Neural progenitor cell (in vitro differentiated cells): ENCODE measurements at places on chromosomes 11 and 22.

- DNase-seq = no peak
These were observed 59.8 kb downstream of the PACSIN2 start for GRCh38 chr22:42955087-42955635.

- no peak for DNase-seq
These were observed 70.4 kb downstream of the LRRC32 start for GRCh38 chr11:76600124-76600655.

DNA sequence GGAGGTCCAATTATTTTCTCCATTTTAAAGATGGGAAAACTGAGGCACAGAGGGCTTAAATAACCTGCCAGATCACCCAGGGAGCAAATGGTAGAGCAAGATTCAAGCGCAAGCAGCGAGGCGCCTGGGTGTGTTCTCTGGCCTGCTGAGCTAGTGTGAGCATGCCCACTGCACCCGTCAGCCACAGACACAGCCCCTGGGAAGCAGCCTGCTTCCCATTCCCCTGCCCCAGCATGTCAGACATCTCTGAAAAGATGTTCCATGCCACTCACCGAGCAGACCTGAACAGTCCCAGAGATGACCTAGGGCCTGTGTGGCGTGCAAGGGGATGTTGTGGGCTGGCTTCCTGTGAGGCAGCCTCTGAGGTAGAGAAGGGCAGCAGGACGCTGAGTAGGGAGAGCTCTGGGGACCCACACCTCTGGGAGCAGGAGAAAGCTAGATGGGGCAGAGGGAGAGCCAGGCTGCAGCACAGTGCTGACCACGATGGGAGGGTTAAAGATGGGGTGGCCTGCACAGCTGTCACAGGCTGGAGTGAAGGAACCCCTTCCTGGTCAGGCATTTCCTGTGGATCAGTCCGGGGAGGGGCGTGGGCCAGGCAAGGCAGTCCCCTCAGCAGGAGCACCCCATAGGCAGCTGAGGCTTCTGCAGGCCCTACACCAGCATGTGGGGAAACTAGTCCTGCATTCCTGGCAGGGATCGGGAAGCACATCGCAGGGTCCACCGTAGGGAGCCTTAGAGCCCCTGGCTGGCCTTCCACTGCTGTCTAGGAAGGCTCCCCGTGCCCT, 101.4 kb downstream of the GALNT18 start:
- no peak for DNase-seq

DNA sequence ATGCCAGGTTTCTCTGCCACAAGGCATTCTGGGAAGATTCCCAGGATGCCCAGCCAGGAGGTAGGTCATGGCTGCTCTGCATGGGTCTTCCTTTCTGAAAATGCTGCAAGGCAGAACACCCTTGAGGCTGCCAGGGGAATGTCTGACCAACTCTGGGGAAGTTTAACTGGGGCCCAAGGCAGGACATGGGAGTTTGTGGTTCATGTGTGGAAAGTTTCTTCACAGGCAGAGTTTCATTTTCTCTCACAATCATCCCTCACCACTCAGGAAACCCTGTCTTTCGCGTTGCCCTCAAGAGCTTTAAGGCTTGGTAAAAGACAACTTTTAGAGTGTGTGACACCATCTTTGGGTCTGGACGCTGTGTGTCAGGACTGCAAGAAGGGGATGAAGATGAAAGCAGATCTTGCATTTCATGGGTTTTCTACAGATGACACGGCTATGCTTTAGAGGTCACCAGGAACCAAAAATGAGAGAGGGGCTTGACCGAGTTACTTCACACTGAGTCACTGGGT, 133.5 kb downstream of the CD44 start:
- DNase-seq = no peak

- no peak for DNase-seq
These were observed 11.6 kb upstream of the APOBEC3B start for GRCh38 chr22:38970551-38970950.

DNA sequence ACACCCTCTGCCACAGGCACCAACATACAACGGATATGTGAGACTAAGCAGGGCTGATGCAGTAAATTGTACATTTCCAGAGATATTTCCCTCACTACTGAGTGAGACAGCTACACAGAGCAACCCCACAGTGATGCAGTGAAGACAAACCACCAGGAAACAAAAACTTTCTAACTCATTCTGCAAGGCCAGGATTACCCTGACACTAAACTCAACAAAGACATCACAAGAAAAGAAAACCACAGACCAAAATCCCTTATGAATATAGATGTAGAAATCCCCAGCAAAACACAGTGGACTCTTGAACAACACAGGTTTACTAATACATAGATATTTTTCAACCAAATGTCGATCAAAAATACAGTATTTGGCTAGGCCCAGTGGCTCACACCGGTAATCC, 1.5 kb upstream of the SLC7A4 start:
- no peak for DNase-seq

DNA sequence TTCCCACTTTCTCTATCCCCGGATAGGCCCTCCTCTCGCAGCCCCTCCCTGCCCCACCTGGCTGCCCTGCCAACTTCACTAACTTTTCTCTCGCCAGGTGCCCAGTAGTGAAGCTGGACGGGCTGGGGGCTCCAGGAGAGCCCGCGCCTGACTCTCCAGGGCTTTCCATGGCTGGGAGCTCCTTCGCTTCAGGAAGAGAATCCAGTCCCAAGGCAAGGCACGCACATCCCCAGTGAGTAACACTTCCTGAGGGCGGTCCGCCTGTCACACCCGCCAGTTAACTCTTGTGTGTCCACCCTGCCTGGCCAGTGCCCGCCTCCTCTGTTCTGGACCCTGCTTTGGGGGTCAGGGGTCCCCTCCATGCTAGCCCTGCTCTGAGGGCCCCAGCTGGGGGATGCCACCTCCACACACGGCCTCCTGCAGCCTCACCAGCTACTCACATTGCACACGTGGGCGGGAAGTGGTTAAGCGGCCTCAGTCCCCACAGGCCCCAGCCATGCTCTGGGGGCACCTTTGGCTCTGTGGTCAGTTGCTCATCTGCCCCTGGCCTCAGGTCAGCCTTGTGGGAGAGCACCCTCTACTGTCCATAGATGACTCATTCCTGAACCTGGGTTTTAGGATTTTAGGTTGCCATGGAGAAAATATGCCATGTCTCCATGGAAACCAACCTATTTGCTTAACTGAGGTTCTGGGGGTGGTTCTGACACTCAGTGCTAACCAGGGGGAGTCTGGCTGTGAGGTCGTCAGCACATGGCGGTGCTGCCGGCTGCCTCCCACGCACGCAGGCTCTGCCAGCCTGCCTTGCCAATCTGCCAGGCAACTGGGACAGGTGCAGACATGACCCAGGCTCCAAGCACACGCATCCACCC, at the start of gene RIN1:
Gene RIN1, minus strand, starts transcription at position 201 of the 869 bp plus-strand sequence. Its CDS starts 32 bp downstream, at position 169.
- DNase-seq = peak; percentile 84

GRCh38 chr11:1569251-1569780, 2.8 kb downstream of the DUSP8 start:
- no peak for DNase-seq

DNA sequence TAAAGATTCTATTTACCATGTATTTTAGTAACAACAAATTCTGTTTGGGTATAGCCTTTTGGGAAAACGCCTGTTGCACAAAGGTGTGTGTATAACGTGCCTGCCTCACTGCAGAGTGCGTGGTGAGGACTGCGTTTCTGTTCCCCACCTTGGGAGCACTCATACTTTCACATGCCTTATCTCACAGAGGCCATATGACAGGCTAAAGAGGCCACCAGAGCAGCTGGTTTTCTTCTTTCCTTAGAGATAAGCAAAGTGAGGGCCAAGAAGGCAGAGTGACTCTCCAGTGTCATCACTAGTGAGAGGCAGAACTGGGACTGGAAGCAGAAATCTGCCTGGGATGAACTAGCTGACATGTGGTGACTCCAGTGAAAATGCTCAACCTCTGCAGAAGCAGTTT, 369.2 kb upstream of the NARS2 start:
- no peak for DNase-seq

GRCh38 chr22:32958001-32958400, 100.2 kb downstream of the SYN3 start:
- DNase-seq = peak; percentile 29

DNA sequence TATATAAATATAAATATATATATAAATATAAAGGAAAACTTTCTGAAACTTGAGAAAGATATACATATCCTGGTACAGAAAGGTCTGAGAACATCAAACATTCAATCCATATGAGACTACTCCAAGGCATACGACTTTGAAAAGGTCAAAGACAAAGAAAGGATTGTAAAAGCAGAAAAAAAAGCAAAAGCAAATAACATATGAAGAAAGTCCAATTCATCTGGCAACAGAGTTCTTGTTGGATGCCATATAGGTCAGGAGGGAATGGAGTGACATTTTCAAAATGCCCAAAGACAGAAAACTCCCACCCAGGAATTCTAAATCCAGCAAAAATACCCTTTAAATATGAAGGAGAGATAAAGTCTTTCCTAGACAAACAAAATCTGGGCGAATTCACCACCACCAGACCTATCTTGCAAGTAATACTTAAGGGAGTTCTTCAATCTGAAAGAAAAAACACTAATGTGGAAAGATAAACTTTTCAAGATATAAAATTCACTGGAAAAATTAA, 42.3 kb upstream of the MRPL17 start:
- DNase-seq = no peak

- DNase-seq = no peak
These were observed 23.6 kb upstream of the CDON start for GRCh38 chr11:126086248-126086647.

- peak; percentile 91 for DNase-seq
These were observed 39.7 kb upstream of the TH start for GRCh38 chr11:2211113-2211971.

GRCh38 chr11:39772525-39773137, 1686.8 kb downstream of the LRRC4C start:
- no peak for DNase-seq

DNA sequence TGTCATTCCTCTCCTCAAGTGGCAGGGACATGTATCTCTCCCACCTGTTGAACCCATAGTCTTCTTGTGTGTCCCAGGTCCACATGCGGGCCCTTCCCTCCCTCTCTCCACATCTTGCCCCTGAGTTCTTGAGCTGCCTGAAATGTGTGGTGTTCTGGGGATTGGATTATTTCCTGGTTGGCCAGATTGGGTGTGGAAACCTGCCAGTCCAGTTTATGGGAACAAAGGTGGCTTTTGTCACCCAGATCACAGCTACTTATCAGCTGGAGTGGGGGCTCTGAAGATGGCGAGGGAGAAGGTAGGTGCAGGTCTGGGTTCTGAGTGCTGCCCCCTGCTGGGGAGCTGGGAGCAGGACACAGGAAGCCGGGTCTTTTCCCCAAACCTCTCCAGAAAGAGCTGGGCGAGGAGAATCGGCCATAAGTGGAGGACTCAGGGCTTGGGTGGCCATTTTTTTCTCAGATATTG, 14.2 kb downstream of the DTX4 start:
- DNase-seq = peak; percentile 62

GRCh38 chr11:109023036-109023435, 358.2 kb downstream of the DDX10 start:
- DNase-seq = no peak

GRCh38 chr22:17046566-17047348, 38.0 kb upstream of the IL17RA start:
- no peak for DNase-seq

DNA sequence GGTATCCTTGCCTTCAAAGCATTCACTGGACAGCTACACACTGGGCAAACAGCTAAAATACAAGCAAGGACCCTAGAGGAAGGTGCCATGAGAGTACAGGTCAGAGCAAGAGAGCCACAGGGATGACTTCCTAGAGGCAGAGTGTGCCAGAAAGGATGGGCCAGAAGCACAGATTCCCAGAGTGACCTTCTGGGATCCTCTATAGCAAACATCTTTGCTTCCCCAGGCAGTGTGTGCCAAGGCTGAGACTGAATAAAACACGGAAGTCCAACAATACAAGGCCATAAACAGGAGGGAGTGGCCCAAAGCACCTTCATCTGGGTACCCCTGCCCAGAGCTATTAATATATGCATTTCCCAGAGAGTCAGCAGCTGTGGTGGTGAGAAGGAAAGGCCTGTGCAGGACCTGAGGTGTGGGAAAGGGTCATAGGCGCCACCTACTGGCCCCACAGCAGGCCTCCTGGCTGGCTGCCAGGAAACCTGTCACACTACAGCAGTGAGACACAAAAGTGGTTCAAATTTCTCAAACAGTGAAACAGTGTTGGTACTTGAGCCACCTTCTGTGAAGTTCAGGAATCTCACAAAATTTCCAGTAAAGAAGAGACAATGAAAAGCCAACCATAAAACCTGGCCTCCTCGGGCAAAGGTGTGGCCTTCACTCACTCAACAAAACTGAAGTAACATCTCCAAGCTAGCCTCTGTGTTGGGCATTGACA, 20.3 kb downstream of the CLPB start:
- peak; percentile 80 for DNase-seq

GRCh38 chr22:22410121-22410520, 98.4 kb downstream of the ZNF280B start:
- no peak for DNase-seq

DNA sequence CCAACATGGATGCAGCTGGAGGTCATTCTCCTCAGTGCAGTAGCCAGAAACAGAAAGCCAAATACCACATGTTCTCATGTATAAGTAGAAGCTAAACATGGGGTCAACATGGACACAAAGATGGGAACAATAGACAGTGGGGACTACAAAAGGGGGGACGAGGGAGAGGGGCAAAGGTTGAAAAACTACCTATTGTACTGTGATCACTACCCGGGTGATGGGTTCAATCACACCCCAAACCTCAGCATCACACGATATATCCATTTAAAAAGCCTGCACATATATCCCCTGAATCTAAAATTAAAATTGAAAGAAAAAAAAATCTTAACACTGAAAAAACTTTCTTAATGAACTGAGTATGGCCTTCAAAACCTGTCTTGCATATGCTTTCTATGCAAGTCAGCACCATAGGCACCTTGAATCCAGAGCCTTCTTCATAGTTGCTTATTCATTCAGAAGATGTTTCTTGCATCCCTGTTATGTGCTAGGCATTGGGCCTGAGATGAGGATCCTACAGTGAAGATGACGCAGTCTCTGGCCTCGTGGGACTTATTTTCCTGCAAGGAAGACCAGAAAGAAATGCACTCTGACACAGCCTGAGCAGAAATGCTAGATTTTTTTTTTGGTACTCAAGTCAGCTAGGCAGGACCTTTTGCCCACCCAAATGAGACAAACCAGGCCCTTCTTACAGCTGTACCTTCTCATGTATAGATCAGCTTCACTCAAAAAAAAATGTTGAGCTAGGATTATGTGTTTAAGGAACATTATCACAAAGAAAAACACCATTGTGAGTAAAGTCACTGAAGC, 21.0 kb downstream of the NNMT start:
- DNase-seq = no peak

- DNase-seq = no peak
These were observed 5.9 kb downstream of the TMEM134 start for GRCh38 chr11:67463186-67463585.

DNA sequence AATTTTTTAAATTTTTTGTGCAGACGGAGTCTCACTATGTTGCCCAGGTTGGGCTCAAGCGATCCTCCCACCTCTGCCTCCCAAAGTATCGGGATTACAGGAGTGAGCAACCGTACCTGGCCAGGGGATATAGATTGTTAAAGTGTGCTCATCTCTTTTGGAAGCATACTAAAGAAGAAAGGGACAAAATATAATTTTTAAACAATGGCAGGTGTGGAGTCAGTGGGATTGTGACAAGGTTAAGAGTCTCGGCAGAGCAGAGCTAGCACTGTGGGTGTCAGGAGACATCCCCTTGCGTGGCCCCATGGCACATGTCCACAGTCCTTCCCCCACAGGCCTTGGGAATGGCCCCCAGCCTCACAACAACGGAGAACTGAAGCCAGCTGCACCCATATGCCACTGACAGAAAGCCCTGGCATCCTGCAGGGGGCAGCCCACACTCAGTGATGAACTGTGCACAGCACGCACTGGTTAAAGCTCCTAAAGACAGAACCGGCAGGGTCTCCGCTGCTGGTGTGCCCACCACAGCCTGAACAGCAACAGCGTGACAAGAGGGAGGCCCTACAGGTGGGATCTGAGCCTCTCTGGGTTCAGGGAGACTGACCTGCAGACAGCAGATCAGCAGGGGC, 29.9 kb downstream of the SERPIND1 start:
- DNase-seq = peak; percentile 67
